Articular chondrocyte of knee joint (primary cell): ENCODE measurements at places on chromosomes 3 and 15. TPM values are rescaled to one million over a fixed set of nuclear protein-coding genes. Genes with fewer than 3 reads are reported as not detected.

The SLC12A8 gene
- 1.6 and 2.3 TPM in 2 replicates for total RNA-seq

The DPPA2 gene
- not detected in 2 replicates for total RNA-seq

The MORC1 gene
- not detected in 2 replicates for total RNA-seq

The SLCO2A1 gene
- total RNA-seq, result not detected in 2 replicates

The GMPS gene
- 63.4 and 73.7 TPM in 2 replicates for total RNA-seq

The TMEM212 gene
- total RNA-seq, result not detected in 2 replicates

The ACAN gene
- total RNA-seq, result 1,044 and 1,316 TPM in 2 replicates

The PLXNA1 gene
- 48.2 and 62.9 TPM in 2 replicates for total RNA-seq

The UNC13C gene
- not detected in 2 replicates for total RNA-seq

The ZPLD1 gene
- total RNA-seq, result 0.22 and 0.26 TPM in 2 replicates

The MAN2C1 gene
- 72.2 and 120 TPM in 2 replicates for total RNA-seq

The ISL2 gene
- total RNA-seq, result 0.22 TPM in 1 of 2 replicates, not detected in the other

The XYLB gene
- 9.1 and 10.7 TPM in 2 replicates for total RNA-seq

The EPB42 gene
- not detected in 2 replicates for total RNA-seq

The TRAT1 gene
- not detected in 2 replicates for total RNA-seq

The IDH3A gene
- total RNA-seq, result 38.9 and 54.4 TPM in 2 replicates
